ENCODE measurements at places on chromosomes 13 and 19.

- peak; percentile 42 for DNase-seq
Observed at GRCh38 chr19:29714953-29715700, at the start of gene C19orf12. C19orf12 (minus strand) TSS chr19:29715261; CDS start chr19:29708413, 6,848 bp downstream.

- no peak for DNase-seq
Observed at GRCh38 chr19:34678421-34678820, 943 bp downstream of the ZNF302 start.

DNA sequence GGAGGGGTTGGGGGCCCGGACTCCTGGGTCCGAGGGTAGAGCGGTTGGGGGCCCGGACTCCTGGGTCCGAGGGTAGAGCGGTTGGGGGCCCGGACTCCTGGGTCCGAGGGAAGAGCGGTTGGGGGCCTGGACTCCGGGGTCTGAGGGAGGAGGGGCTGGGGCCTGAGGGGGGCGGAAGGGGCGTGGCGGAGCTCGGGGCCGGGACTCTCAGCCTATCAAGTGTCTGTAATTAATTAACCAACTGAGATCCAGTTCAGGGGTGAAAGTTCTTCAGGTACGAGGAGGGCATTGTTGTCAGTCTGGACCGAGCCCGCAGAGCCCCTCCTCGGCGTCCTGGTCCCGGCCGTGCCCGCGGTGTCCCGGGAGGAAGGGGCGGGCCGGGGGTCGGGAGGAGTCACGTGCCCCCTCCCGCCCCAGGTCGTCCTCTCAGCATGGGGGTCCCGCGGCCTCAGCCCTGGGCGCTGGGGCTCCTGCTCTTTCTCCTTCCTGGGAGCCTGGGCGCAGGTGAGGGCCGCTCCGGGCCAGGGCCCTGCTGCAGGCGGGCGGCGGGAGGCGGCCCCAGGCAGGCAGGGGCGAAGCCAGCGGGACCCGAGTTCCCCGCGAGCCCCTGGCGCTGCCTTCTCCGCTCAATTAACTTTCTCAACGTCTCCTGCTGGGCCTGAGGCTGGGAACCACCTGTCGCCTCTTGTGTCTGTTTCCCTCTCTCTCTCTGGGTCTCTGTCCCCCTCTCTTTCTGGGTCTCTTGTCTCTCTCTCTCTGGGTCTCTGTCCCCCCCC is 697 bp downstream of the FCGRT start:
- DNase-seq = no peak

DNA sequence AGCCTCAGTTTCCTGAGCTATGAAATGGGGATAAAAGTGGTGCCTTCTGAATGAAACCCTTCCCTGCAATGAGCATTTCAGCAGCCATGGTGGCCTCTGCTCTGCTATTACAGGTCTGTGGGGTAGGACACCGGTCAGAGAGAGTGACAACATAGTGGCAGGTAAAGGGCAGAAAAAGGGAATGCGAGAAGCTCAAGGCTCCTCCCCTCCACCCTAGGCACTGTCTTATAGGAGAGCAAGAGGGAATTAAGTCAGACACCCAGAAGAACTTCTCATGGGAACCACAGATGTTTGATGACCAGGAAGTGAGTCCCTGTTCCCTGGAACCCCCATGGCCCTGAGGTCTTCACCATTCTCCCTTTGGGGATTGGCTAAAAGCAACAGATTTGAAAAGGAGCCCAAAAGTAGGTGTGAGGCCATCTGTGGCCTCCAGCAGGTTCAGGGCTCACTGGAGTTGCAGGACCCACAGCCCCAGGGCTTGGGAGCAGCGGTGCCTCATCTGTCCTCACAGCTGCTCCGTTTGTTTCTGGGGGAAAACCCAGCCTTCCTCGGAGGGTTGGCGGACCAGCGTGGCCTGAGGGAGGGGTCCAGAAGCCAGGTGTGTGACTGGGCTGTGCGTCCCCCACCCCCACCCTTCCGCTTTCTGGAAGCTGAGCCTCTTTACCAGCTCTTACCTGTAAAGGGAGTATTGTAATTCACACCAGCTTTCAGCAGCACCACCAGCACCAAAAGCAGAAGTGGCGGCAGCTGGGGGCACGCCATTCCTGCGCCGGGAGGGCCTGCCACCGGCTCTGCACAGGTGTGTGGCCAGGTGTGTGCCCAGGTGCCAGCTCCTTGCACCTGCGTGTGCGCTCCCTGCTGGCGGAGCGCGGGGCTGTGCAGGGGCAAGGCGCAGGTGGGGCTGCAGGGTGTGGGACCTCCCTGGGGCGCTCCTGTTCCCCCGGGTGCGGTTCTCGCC is 19.4 kb downstream of the IQCN start:
- DNase-seq = no peak

DNA sequence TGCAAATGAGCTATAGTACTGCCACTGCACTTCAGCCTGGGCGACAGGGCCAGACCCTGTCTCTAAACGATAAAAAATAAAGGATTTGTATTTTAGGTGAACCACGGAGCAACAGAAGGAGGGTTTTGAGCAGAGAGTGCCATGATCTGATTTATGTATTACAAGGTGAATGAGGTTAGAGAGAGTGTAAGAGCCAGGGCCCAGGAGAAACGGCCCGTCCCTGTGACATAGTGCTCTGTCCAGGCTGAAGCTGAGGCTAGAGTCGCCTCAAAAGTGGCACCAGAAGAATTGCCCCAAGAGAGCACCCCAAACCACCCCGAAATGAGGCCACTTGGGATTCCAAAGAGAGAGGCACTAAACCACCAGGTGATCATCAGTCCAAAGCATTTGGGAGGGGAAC is 16.9 kb downstream of the MAG start:
- no peak for DNase-seq

DNA sequence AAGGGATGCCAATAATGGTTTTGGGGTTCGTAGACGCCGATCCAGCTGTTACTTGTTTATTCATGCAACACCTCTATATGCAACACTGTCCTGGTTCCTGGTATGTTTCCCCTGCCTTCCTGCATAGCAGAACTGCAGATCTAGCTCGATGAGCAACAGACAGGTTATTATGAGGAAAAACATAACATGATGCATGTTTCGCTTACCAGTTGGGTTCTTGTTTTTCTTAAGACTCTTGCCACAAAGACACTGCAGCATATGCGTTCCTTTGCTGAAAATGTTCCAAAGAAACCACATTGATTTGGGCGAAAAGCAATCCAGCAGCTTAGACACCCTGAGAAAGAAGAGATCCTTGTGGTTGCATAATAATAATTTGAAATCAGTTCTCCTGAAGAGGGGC is 583 bp downstream of the FGF14 start:
- peak; percentile 3 for DNase-seq

- no peak for DNase-seq
Observed at GRCh38 chr13:69331245-69331644, 776.4 kb upstream of the ATXN8OS start.

GRCh38 chr19:19131989-19132388 is 6.3 kb downstream of the TMEM161A start:
- DNase-seq = no peak

DNA sequence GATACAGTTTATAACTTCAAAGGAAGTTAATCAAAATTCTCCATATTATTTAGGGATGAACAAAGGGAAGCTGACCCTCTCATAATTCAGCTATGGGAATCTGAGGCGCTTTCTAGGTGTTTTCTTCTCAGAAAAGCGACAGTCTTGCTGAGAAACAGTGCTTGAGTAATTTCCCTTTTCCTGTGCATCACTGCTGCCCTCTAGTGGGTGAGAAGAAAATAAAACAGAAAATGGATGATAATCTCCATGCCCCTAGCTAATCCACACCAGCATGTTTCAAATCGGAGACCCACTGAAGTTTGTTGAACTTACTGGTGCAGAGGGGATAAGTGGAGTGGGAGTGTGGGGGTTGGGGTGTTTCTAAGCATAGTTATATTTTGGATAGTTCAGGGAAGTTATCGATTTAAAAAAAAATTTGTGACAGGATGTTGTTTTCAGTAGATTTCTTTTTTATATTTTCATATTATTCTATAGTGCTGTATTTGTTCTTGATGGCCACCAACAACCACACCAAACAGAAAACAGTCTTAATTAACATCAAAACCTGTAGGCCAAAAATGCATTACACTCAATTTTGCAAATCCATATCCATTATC is 21.4 kb downstream of the LCP1 start:
- DNase-seq = peak; percentile 64

DNA sequence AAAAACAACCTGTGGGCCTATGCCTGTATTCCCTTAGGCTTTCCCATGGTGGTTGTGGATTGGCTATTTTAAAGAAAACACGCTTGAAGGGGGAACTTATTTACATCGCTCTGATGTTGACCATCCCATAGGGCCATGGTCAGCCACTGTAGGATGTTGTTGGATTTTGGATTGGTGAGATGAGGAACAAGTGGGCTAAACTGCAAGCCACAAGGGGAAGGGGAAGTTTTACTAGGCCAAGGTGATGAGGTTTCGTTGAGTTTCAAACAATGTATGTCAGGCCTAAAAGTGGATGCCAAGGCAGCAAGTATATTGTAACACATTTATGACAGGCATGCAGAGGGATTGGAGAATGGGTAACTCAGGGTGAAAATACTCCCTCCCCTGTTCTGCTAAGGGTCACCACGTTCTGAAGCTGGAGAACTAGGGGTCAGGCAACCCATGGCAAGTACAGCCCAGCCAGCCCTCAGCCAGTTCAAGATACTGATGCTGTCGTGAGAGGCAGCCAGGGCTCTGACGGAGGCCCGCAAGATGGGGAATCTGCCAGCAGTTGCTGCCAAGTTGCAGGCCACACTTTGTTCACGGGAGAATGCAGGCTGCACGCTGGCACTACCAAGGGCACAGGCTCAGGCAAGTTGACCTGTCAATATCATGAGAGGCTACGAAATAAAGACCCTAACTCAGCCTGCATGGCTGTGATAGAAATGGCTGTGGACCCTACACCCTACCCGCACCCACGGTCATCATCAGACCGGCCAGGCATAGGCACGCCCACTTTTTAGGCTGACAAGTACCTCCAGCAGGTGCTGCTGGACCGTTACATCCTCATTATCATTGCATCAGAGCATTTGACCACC is 11.1 kb downstream of the IRGC start:
- DNase-seq = peak; percentile 18

- peak; percentile 76 for DNase-seq
Observed at GRCh38 chr19:54168174-54168917, 4.6 kb downstream of the TMC4 start.

GRCh38 chr13:59416561-59416960 is 747.2 kb downstream of the DIAPH3 start:
- no peak for DNase-seq

DNA sequence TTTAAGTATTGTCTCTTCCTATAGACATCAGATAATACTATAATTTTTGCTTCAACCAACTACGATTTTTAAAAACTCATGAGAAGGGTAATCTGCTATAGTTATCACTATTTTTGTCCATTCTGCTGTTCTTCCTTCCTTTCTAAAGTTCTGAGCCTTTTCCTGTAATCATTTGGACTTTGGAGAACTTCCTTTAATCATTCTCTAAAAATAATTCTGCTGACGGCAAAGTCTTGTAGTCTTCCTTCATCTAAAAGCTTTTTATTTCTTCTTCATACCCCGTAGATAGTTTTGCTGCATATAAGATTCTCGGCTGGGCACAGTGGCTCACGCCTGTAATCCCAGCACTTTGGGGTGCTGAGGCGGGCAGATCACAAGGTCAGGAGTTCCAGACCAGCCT is 5.1 kb upstream of the FCGBP start:
- DNase-seq = no peak

GRCh38 chr19:10008184-10008765 is 2.0 kb downstream of the COL5A3 start:
- DNase-seq = no peak

DNA sequence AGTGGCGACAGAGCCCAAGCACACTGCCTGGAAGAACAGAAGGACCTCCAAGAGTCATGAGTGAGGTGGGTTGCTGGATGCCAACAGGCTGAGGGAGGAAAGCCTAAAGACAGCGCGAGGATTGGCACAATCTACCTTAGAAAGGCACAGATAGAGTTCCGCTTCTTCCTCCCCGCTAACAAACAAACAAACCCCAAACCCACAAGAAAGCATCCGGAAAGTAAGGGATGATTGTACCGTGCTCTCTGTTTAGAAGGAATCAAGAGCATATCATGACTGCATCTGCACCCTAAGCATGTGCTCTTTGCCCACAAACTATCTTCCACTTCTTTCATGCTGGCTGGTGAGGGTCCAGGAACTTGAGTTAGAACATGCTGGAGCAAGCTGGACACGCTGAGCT is 233.0 kb upstream of the KLF12 start:
- DNase-seq = no peak

DNA sequence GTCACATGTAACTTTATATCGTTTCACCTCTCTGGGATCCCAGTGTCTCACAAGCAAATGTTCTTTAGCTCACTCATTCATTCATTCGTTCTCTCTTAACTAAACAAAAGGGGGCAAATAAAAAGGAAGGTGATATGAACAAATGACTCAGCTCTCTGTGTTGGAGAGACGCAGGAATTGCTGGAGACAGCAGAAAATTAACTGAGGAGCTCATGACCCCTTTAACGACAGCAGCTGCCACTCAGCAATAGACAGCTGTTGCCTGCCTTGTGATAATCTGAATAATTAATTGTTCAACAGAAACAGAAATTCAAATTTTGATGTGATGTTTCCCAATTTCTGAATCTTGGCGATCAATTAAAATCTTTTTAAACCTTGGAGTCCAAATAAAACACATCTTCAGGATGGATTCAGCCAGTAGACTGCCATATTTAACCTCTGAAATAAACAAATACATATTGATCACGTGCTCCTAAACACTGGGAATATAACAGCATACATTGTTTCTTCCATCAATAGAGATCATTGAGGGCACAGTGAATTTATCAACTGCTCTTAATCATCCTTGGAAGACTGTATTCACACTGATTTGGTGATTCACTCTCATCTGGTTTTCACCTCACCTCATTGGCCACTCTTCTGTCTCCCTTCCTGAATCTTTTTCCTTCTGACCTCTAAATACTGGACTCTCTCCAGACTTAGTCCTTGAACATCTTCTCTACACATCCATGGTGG is 63.3 kb downstream of the MBNL2 start:
- no peak for DNase-seq

- DNase-seq = no peak
Observed at GRCh38 chr19:33460221-33460908, 61.2 kb downstream of the PEPD start.

GRCh38 chr13:26377038-26377437 is 123.1 kb downstream of the CDK8 start:
- DNase-seq = peak; percentile 34

DNA sequence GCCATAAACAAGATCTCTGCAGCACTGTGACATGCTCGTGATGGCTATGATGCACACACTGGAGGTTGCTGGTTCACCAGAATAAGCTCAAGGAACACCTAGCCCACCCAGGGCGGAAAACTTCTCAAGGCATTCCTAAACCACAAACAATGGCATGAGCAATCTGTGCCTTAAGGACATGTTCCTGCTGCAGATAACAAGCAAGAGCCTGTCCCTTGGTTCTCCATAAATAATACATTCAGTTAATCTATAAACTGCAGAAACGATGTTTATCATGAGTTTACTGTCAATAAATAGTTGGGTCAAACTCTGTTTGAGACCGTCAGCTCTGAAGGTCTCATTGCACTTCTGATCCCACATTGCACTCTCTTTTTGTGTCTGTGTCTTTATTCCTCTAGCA is 18.6 kb upstream of the ZNF266 start:
- no peak for DNase-seq

- peak; percentile 16 for DNase-seq
Observed at GRCh38 chr19:18839465-18840287, 7.9 kb downstream of the UPF1 start.
